ENCODE measurements at places on chromosomes 2 and 18.

DNA sequence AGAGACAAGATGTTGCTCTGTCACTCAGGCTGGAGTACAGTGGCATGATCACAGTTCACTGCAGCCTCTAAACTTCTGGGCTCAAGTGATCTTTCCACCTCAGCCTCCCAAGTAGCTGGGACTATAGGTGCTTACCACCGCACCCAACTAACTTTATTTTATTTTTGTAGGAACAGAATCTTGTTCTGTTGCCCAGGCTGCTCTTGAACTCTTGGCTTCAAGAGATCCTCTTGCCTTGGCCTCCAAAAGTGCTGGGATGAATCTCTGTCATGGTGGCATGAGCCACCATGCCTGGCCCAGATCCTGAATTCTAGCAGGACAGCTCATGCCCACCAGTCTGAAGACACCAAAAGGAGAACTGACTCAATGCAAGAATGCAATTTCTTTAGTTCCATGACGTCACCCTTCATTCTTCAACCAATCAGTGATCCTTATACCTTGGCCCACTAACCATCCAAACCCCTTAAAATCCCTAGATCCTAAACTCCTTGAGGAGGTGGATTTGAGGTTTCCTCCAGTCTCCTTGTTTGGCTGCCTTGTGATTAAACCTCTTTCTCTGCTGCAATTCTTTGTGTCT, 25.6 kb upstream of the CXXC1 start:
- DNase-seq, result no peak

- no peak for DNase-seq
These were observed 252.4 kb downstream of the NDUFA10 start for GRCh38 chr2:239772721-239773120.

- DNase-seq, result no peak
These were observed 795 bp downstream of the ANKRD39 start for GRCh38 chr2:96856776-96857666.

DNA sequence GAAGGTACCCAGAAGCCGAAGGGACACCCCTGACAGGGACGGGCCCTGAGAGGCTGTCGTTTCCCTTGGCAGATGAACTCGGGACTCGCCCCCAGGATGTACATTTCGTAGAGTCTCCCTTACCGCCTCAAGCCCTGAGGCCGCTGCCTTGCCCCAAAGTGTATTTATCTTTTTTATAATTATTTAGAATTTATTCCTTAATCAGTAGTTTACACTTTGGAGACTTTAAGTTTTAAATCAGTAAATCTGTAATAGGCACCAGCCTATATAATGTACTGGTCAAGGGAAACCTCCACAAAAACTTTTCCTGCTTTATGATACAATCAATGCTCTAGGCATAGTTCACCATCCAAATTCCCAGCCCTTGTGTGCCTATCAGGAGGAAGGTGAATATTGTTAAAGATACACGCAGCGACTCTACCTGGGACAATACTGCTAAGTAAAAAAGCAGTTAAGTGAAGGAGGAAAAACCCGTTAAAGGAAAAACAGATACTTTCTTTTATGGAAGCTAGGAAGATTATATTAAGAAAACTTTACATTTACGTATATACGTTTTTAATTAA, 848 bp downstream of the VRK2 start:
- peak; percentile 21 for DNase-seq

DNA sequence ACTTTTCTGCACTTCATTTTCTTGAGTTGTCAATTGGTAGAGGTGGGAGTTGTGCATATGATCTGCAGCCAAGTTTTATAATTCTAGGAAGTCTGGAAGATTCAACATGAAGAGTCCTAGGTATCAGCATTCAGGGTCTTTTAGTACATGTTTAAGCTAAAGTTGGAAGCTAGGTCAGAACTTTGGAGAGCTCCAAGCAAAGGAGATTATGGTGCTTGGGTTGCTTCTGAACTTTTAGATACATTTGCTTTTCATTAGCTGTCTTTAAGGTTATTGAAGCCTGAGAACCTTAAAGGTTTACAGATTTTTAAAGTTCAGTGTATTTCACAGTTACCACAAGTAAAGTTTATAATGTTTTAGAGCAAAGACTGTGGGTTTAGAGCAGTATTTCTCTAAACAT, 85.5 kb downstream of the EPC2 start:
- DNase-seq, result no peak

GRCh38 chr2:75493230-75493629, 67.5 kb downstream of the EVA1A start:
- no peak for DNase-seq

DNA sequence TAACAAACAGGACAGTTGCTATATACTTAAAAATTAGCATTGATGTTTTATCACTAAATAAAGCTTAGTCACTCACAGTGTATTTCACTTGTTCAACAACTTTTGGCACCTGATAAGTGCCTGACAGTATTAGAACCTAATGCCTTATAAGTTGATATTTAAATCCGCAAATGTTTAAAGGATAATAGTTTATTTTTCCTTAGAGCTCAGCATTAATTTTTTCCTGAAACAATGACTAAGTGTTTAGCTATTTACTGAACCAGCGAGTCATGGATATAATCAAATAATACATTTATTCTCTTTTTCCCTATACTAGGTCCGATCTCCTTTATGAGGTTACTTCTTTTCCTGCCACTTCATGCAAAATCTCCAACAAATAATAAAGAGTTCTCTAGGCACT, 146.0 kb upstream of the PGAP1 start:
- DNase-seq, result no peak

DNA sequence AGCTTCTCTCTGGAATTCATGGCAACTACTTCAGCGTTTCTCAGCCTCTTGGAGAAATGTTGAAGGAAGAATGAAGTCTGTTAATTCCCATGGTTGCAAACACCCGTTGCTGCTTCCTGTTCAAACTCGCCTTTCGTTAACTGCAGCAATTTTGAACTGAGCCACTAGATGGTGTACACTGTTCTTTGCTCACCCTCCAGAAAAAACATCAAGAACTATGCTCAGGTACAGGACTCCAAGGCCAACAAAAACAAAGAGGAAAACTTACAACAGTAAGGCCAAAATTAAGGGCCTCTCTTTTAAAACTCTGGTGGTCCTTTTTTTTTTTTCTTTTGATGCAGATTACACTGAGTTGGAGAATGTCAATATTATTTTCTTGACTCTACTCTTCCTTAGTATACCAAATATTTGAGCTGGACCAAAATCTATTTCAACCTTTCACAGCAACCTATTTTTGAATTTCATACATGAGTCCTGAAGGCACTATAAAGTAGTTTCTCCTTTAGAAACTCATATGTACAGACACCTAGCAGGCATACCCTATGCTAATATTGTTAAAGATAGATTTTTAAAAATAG, 58.2 kb downstream of the KLHL14 start:
- DNase-seq, result peak; percentile 87

- DNase-seq, result no peak
These were observed 97.3 kb downstream of the FMNL2 start for GRCh38 chr2:152432206-152432653.

DNA sequence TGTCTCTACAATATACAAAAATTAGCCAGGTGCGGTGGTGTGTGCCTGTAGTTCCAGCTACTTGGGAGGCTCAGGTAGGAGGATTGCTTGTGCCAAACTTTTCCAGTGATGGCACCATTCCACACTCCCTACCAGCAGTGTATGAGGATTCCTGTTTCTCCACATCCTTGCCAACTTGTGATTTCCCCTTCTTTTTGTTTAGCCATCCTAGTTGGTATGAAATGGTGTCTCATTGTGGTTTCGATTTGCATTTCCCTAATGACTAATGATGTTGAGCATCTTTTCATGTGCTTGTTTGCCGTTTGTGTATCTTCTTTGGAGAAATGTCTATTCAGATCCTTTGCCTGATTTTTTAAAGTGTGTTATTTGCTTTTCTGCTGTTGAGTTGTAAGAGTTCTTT, 41.0 kb downstream of the EPB41L5 start:
- no peak for DNase-seq

DNA sequence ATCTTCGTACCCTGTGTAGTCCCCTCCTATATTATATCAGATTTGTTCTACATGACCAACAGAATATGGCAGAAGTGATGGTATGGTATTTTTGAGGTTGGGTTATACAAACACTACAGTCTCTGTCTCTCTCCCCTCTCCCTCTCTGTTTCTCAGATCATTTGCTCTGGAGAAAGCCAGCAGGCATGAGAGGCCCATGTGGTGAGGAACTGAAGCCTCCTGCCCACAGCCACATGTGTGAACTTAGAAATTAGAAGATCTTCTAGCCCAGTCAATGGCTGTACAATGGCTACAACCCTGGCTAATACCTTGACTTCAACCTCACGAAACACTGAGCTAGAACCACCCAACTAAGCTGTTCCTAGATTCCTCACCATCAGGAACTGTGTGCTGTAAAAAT, 250.6 kb downstream of the SMAD2 start:
- no peak for DNase-seq

DNA sequence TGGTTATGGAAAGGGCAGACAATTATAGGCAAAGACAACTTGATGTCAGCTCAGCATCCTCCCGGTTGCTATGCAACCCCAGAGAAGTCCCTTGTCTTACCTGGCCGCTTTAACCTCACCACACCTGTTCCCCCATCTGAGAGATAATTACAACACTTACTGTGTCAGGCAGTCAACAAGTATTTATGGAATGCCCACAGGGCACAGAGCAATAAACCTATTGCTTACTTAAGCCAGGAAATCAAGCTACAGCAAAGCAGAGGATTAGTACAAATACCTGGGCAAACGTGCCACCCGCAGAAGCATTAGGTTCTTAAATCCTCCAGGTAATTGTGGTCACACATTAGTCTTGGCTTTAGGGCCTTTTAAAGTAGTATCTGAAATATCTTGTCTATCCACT, 320.4 kb upstream of the REV1 start:
- DNase-seq, result no peak

DNA sequence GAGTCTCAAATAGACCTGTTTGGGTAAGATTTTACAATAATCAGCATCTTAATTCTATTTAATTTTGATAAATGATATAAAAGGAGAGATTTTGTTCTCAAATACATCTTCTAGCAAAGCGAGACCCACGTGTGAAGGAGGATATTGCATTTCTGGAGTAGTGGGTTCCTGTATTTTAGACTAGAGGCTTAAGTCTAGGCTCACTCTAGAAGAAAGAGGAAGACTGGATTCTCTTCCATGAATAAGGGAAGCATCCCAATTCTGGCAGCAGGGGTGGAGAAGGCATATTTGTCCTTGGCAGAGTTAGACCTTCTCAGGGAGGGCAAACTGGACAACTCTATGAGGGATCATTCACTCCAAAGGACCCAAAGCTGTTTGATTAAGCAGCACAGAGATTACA, 11.3 kb upstream of the FAM228A start:
- DNase-seq, result no peak

DNA sequence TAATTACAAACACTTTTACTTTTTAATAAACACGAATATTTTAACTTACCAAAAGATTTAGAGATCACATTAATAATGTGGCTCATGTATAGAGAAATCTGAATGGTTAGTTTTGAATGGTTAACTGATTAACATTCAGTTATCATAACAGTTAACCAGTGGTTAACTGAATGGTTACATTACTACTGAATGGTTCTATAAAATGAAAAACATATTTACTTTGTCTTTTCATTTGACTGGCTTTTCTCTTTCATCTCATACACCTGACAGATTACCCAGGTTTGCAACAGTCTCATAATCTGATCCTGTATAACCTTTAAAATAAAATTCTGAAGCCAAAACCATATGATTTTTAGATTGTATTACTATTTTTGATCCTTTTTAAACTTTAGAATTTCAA, 91.9 kb downstream of the EPB41L5 start:
- no peak for DNase-seq

DNA sequence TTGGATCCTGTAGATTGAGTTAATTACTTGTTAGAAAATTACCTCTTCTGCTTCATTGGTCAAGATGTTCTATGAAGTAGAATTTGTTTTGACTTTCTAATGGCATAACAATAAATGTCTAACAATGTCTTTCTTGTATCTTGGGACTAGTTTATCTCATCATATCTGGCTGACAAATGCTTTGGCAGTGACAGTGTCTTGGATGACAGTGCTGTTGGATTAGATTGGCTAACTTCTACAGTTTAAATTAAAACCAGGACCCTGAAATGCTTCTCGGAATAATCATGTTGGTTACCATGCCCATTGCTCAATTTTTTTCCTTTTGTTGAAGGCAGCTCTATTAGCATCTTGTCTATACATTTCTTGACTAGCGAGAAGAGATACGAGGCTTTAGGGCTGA, 176.9 kb downstream of the PARD3B start:
- DNase-seq, result no peak

GRCh38 chr2:184053326-184053725, 545.0 kb upstream of the ZNF804A start:
- DNase-seq, result no peak

- no peak for DNase-seq
These were observed 311.0 kb upstream of the THUMPD2 start for GRCh38 chr2:40090044-40090443.

GRCh38 chr2:241941691-241942301, 72.3 kb downstream of the RTP5 start:
- no peak for DNase-seq

GRCh38 chr18:68735483-68736343, 20.8 kb upstream of the TMX3 start:
- peak; percentile 24 for DNase-seq

GRCh38 chr2:217475791-217476190, 527.0 kb downstream of the TNS1 start:
- DNase-seq, result no peak

- no peak for DNase-seq
These were observed 50.3 kb downstream of the GBX2 start for GRCh38 chr2:236117861-236118269.

DNA sequence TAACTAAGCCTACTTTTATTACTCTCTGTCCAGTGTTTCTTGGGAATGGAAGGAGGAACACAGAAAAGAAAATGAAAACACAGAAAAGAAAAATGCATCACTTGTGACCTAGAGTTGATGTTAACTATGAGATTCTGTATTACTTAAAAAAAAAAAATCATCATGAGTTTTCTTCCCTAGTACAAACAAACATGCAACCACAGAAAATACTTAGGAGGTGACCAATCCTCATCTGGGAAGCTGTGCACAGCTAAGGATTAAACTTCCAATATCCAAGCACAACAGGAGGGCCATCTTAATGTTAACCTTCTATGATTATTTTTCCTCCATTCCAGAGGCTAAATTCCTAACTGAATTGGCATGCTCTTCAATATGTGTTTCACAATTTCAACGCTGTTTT, 1140.4 kb downstream of the LRP1B start:
- no peak for DNase-seq

DNA sequence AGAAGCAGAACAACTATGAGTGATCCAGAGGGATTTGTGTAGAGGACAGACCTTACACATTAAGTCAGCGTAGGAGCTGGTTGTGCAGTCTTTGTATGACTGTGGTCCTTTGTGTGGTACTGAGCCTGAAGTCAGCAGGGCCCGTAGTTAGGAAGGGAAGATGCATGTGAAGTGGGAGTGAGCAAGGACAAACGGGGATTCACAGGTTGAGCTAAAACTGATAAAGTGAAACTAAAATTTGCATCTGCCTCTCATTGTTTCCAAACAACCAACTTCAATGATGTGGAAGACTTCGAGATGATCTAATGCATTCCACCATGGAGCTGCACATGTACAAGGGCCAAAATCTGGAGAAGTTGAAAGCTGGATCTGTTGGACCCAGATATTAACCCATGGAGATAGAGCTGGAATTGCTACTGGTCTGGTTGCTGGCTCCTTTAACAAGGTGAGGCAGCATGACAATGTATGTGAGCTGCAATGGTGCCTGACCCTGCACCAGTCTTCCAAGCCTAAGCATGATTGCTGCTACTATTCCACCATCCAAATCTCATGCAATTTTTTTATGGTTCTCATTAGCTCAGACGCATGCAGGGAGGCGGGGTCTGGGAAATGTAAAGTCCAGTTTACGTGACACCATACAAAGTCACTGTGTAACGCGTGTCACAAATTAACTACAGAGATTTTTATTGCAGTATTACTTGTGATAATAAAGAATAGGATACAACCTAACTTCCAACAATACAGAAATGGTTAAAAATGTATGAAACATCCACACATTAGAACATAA, 12.1 kb upstream of the CYBRD1 start:
- DNase-seq, result no peak

All from HEK293T (cell line).